ENCODE measurements at places on chromosomes 5 and 9.

GRCh38 chr5:67417839-67418238, 221.2 kb upstream of the CD180 start:
- DNase-seq = no peak

GRCh38 chr5:66197764-66198405, 53.8 kb downstream of the SREK1 start:
- DNase-seq = no peak

- no peak for DNase-seq
These were observed 34.7 kb upstream of the TGFBI start for GRCh38 chr5:135993880-135994636.

GRCh38 chr9:108041551-108041950, 552.0 kb upstream of the KLF4 start:
- no peak for DNase-seq

- no peak for DNase-seq
These were observed 67.9 kb downstream of the NFIB start for GRCh38 chr9:14245901-14246525.

- no peak for DNase-seq
These were observed 379.4 kb downstream of the GADD45G start for GRCh38 chr9:89984214-89984613.

GRCh38 chr9:128138001-128138400, 10.5 kb upstream of the PTGES2 start:
- no peak for DNase-seq

DNA sequence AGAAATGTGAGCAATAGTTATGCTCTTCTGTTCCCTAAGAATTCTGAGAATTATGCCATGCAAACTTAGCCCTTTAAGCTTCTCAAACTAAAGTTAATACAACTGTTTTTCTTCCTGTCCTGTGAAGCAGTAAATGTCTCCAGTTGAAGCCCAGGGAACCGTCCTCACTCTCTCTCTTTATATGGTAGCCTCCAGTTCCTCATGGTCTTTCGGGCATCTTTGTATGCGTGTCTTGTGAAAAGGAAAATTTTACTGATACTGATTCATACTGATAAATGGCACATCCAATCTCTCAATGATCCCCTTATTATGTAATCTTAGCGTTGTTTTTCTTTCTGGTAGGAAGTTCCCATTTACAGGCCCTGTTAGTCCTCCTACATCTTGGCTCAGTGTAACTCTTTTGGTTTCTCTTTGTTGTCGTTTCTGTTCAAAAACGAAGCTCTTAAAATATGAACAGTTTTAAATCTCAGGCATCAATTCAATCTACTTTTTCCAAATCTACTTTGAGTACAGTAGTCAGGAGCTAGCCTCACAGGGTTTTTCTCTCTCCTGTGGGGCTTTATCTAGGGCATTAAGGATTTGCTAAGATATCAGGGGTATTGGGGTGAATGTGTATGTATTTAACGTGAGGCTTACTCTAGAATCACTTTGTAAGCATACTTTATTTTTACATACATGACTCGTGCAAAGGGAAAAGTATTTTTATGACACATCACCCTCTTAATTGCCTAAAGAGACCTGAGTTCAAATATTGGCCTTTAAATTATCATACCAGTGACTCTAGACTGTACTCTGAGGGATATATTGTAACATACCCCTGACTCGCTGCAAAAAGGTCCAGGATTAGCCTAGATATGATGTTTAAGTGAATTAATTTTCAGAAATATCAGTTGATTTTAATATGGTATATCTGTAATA, 258.0 kb downstream of the NR3C1 start:
- no peak for DNase-seq

GRCh38 chr9:94985649-94986048, 259.1 kb downstream of the AOPEP start:
- no peak for DNase-seq

DNA sequence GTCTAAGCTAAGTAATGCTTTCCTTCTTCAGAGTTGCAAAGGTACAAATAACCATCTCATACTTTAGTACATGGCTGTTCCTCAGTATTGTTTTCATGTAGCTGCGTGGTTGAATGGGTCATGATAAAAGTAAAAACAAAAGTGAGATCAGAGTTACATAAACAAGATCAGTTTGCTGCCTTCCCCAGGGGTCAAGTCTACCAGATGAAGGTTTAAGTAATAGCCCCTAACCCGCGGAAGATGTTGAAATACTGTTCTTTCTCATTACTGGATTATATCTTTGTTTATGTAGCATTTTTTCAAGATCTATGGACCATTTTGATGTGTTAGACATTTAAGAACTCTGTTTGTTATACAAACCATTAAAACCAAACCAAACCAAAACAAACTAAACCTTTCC, 34.1 kb upstream of the ARRDC3 start:
- DNase-seq = no peak

DNA sequence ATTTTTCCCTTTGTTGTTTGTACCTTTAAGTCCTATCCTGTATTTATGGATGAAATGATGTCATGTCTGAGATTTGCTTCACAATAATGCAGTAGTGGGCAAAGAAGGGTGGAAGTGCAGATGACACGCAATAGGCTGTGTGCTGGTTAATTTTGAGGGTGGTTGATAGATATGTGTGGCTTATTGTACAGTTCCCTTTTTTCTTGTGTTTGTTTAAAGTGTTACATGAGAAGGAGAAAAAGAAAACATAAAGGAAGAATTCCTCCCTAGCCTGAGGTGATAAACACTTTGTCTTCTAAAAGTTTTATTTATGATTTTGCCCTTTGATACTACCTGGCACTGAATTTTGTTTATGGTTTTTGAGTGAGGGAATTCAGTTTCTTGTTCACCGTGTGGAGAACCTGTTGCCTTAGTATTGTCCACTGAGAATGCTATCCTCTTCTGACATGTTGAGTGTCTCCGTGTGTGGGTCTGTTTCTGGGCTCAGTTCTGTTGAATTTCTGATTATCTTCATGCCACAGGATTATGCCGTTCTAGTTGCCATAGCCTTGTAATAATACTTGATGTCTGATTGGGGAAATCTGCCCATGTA, 52.3 kb upstream of the FAM120AOS start:
- no peak for DNase-seq

DNA sequence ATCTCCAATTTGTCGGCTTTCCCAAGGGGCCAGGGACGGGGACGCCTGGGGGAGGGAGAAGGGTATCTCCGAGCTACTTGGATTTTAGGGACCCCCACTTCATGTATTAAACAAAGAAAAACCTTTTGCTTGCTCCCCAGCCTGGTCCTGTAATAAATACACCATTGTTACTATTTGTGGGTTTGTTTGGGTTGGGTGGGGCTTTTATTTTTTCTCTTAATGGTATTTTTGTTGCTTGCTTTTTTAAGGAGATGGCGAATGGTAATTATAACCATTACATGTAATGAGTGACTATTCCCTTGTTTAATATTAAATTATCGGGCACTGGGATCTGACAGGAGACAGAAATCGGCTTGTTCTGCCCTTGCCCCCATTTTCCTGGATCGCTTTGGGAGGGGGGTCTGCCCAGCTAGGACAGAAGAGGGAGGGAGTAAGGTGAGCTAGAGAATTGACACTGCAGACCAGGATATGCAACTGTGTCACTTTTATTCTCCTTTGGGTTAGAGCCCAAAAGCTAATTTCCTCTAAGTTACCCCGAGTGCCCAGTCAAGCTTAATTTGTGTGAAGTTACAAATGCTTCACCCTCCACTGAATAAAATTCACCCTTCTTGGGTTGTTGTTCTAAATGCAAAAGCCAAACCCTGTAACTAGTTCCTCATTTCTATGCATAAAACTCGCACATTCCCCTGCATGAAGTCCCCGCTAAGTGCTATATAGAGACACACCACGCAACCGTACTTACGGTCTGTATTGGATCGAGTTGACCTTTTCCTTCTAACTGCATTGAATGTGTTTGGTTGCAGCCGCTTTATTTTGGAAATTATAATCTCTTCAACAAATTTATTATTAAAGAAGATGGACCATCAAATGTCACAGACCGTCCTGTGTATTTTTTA, 1.6 kb upstream of the ZNF608 start:
- no peak for DNase-seq

DNA sequence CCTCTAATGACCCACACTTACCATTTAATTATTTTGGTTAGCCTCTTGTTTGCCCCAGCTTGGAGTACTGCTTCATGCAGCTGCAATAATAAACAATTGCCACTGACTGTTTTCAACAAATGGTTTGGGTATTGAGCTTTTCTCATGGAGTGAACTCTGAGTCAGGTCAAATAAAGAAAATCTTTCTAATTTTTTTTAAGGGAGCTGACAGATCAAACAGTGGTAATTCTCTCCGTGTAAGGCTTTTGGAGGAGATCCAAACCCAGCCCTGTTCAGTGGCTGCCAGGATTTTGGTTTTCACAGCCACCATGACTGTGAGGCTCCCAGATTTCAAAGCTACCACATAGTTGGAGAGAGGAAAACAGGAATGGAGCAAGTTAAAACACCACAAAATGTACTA, 110.7 kb upstream of the EFNA5 start:
- DNase-seq = no peak

DNA sequence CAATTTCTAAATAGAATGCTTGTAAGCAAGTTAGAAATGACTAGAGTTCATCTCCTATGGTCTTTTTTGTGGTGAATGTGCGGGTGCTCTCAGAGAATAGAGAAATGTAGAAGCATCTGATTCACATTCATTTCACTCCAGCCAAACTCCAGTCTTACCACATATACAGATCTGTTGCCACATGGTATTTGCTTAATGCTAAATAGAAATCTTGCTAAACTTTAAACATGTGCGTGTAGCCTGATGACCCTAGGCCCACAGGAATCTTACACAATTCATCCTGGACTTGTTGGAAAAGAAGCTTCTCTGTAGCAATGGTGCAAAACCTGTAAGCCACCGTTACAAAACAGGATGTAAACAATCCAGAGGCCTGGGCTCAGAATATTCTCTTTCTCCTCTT, 135.2 kb downstream of the PCSK1 start:
- DNase-seq = no peak

DNA sequence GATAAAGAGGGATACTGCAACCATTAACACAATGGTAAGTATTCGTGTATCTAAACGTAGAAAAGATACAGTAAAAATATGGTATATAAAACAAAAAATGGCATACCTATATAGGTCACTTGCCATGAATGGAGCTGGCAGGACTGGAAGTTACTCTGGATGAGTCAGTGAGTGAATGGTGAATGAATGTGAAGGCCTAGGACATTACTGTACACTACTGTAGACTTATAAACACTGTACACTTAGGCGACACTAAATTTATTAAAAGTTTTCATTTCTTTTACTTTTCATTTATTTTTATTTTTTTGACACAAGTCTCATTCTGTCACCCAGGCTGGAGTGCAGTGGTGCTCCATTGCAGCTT, 14.1 kb downstream of the TDRD7 start:
- DNase-seq = no peak

DNA sequence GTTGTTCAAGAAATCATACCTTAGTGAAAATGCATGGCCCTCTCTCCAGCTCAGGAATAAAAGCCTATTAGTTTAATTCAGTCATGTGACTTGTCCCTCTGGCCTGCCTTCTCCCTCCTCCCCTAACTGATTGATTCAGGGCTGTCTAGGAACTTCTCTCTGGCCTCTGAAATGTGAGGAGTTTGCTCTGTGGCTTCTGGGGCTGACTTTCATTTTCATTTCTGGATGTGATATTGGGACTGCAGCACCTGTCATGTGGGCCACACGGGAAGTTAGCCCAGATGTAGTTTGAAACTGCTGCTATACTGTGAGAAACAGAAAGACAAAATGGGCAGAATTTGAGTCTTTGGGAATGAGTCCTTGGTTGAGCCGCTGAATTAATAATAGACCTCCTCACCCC, 44.8 kb downstream of the PARP8 start:
- peak; percentile 82 for DNase-seq

- no peak for DNase-seq
These were observed 34.6 kb upstream of the JADE2 start for GRCh38 chr5:134490925-134491271.

DNA sequence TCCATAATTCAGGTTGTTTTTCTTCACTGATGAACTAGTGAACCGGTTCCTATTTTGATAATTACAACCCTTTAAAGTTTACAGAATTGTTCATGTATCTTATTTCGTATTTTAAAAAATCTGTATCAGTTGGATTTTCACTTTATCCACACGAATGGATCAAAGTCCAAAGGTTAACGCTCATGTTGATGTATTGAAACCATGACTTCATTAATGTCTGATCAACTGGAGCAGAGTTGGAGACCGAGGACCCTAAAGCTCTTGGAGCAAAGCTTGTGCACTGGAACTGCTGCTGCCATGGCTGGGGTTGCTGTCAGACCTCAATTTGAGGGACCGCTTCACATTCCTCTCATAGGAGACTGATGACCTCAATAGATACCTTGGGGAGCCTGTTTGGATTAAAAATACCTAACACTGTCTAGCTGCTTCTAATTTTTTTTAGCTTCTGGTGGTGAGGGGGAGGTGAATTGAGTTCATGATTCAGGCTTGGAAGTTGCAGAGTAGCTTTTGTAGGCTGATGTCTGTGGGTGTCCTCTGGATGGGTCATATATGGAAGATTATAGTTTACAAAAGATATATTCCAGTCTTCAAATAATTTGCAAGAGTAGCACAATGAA, 45.1 kb downstream of the KIAA1958 start:
- DNase-seq = no peak

DNA sequence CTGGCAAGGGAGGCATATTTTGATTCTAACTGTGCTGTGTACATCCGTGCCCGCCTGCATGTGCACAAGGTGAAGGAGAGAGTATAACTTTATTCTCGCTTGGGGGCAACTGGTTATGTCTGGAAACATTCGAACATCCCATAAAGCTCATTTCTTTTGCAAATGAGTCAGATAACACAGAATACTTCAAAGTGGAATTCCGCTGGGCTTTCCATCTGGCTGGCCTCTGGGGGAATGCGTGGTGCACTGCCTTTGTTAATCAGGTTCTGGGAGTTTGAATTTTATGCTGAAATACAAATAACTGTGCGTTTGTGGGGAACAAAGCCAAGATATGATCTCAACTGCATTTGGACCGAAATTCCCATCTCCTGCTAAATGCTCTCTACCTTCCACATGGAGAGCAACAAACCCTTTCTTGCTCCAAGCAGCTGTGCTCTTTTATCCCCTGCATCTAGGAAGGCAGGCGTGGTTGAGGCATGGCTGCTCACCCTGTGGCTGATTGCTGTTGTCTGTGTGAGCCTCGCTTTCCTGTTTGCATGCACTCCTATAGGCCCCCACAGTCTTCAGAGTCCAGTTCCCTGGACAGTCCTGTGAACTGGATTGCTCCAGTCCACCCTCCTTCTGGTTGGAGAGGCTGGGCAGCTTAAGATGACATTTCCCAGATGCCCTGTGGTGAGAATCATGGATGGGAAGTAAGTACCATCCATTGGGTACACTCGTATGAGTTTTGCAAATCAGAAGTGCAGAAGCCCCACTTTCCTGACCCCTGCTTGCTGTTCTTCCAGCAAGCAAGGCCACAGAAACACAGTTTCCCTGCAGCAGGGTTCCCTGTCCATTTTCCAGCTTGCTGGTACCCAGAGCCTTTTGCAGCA, 82.9 kb upstream of the ALDH1B1 start:
- DNase-seq = no peak

Data from CD4-positive, alpha-beta T cell treated with Interleukin-10 for 1 hour (primary cell).